ENCODE measurements at places on chromosomes 2 and 18. TPM values are rescaled to one million over a fixed set of nuclear protein-coding genes. Genes with fewer than 3 reads are reported as not detected.

ZNF385B gene
- 0.72 TPM for total RNA-seq

C2orf78 gene
- 1.7 TPM for total RNA-seq

FBLN7 gene
- total RNA-seq, result 1.2 TPM

HOXD13 gene
- total RNA-seq, result 4.8 TPM
